ENCODE measurements at places on chromosomes 3 and 15. TPM values are rescaled to one million over a fixed set of nuclear protein-coding genes. Genes with fewer than 3 reads are reported as not detected.

The C3orf22 gene
- total RNA-seq = not detected

DNA sequence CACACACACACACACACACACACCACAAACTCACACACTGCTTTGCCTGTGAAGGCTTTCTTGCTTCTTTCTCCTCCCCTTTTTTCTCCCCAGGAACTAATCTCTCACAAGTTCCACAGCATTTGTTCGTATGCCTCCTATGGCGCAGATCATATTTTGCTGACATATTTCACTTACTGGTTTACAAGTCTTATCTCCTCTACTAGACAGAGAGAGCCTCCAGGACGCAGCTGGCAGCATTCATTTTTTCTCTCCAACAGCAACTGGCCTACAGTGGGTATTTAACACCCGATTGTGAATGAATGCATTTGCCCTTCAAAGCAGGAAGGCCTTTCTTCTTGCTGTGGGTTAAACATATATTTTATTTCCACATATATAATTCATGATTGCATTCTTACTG lies 47.0 kb upstream of the DLG1 start:
- DNase-seq = no peak

DNA sequence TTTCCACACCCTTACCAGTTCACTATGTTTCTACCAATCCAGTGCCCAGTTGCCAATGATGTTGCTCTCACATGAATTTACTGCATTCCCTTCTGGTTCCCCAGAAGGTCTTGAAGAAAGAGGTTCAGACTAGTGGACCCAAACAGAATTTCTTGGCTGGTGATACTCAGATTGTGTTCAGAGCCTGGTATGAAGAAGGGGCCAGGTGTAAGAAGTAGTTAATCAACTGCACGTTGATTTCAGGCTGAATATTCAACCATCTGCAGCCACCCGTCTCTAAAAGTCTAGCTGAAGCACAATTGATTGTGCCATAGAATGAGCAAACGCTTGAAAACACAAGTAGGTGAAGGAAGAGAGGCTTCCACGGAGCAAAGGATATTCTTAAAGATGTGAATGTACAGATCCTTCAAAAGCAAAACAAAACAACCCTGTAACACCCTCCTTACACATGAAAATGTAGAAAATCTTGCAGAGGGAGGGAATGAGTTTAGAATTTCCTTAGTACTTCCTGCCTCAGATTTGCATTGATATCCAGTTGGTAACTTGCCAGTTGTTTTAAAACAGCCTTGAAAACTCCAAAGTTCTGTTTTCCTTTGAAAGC lies 4.7 kb downstream of the RBMS3 start:
- DNase-seq = peak; percentile 66

- peak; percentile 34 for DNase-seq
Observed at GRCh38 chr15:101320501-101321052, 25.5 kb upstream of the SNRPA1 start.

The GMPPB gene
- 32.2 TPM for total RNA-seq

- DNase-seq = no peak
Observed at GRCh38 chr3:126743350-126743749, 39.3 kb downstream of the CHCHD6 start.

The RTP4 gene
- total RNA-seq = 3.1 TPM

The TMEM39A gene
- total RNA-seq = 74.1 TPM

DNA sequence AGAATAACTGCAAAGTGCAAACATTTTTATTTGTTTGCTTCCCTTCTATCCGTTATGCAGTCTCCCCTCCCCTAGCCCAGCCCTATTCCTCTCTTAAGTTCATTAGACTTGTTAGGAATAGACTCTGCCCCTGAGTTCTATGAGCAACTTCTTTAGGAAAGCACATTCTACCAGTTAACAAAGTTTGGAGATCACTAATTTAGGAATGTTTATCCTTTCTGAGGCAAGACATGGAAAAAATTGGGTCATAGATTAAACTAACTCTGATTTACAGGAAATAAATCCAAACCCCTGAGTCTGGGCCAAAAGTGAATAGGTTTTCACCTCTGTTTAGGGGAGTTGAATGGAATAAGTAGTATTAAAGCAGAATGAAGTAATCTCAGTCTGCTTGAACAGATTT lies 34.4 kb downstream of the C3orf80 start:
- no peak for DNase-seq

The ATP10A gene
- total RNA-seq = 18.1 TPM

The ALDH1A2 gene
- total RNA-seq = not detected

- no peak for DNase-seq
Observed at GRCh38 chr3:44236485-44236908, 5.2 kb upstream of the TOPAZ1 start.
